ENCODE measurements at places on chromosomes 1 and 21. TPM values are rescaled to one million over a fixed set of nuclear protein-coding genes. Genes with fewer than 3 reads are reported as not detected.

DNA sequence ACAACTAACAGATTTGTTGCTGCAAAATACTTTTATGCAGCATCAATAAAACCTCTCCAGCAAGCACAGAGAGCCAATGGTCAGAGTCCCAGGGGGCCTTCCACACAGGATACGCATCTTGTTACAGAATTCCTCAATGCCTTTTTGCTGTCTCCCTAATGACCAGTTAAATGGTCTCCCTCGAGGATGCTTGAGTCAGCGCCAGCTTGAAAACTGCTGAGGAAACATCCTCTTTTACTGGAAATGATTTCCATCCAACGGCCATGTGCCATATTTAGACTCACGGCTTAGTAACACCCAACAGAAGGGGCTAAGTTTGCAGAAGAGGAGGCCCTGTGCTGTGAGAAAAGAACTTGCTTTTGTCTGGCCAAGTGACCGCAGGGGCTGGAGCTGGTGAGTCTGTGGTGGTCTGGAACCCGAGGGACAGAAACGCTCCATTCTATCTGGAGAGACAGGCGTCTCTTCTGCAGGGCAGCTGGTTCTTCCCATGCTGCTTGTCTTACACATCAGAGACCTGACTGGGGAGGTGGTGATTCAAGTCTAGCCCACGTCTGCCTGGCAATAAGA is 496.4 kb downstream of the SETD4 start:
- no peak for DNase-seq

GRCh38 chr1:236322566-236323409 is 41.0 kb upstream of the ERO1B start:
- DNase-seq, result no peak

DNA sequence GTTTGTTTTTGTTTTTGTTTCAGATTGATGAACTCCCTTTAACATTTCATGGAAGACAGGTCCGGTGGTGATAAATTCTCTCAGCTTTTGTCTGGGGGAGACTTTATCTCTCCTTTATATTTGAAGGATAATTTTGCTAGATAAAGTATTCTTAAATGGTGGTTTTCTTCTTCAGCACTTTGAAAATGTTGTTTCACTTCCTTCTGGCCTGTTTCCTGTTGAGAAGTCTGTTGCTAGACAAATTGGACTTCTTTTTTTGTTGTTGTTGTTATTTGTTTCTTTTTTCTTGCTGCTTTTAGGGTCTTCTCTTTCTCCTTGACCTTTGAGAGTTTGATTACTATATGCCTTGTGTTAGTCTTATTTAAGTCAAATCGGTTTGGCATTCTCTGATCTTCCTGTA is 50.8 kb downstream of the CRP start:
- DNase-seq, result no peak

DNA sequence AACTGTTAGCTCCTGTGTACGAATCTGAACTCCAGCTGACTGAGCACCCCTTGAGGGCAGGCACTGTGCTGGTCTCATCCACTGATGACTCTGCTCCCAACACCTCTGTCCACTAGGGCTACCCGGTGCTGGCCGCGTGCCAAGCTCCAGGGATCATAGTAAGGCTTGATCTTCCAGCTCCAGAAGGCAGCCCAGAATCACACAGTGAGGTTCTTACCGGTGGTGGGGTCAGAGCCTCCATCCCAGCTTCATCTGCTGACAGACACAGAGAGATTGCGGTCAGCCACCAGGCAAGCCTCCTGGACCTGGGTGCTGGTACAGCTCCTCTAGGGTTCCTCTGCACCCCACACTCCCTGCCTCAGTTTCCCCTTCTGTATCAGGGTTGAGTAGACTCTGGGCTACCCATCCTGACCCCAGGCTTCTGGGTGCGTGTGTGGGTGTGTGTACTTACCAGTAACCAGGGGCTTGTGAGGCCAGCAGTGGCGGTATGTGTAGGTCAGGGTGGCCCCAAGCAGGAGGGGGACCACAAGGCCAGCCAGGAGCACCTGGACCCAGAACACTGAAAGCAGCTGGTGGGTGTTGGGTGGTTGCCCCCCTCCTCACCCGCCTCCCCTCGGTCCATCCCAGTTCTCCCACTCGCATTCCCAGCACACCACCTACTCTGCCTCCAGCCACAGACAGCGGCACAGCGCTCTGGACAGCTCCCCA is 3.4 kb downstream of the TNFRSF25 start:
- no peak for DNase-seq

DNA sequence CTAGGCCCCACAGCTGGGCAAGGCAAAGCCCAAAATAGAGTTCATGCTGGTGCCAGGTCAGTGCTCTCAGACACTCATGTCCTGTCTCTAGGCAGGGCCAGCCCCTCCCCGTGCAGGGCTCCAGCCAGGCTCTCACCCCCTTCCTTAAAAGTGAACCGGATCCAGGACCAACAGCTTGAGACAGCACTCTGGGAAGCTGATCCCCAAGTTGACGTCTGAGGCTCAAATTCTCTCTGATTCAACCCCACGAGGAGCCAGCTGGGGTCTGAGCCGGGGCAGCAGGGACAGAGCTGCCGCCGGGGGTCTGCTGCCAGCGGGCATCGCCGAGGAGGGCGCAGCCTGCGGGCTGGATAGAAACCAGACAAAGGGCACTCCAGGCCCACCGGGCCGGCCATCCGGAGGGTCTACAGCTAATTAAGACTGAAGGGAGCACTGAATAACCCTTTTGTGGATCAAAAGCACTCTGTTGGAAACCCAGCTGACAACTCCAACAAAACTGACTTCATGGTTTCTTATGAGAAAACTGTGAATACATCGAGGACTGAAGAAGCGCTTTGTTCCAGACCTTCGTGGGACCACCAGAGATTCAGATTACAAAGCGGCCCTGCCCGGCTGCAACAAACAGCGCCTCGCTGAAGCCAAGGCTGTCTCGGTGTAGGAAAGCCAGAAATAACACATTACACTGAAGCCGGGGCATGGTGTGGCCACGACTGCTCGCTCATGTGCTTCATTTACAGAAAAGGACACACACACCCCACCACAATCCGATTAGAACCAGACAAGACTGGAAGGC is 95.8 kb downstream of the PSMG1 start:
- no peak for DNase-seq

GRCh38 chr1:18998016-18998724 is 41.7 kb upstream of the IFFO2 start:
- DNase-seq, result no peak

DNA sequence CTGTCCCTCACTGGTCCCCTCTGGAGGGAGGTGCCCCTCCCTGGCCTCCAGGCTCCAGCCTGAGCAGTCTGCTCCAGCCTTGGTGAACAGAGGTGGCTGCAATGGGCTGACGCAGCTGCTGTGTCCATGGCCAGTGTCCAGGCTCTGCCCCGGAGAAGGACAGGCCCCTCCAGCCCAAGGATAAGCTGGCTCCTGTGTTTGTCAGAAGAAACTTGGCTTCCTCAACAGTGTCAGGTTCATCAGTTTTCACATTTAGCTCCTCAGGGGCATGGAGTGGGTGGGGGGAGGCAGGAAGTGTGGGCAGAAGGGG is 402.8 kb downstream of the MATN1 start:
- no peak for DNase-seq

GRCh38 chr21:38384238-38384560 is 114.1 kb downstream of the ERG start:
- no peak for DNase-seq

DNA sequence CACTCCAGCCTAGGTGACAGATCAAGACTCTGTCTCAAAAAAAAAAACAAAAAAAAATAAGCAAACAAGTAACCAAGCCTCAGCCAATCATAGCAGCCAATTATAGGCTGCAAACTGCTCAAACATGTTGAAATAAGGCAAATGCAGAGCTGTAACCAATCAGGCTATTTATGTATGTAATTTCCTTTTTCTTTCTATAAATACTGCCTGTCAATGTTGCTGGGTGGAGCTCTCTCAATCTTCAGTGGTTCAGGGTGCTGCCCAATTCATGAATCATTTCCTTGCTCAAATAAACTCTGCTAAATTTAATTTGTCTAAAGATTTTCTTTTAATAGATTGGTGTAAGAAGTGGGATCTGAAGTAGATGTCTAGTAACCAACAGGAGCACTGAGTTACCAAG is 11.6 kb upstream of the CD1D start:
- DNase-seq, result no peak

GRCh38 chr1:48043622-48044021 is 46.4 kb upstream of the TRABD2B start:
- no peak for DNase-seq

DNA sequence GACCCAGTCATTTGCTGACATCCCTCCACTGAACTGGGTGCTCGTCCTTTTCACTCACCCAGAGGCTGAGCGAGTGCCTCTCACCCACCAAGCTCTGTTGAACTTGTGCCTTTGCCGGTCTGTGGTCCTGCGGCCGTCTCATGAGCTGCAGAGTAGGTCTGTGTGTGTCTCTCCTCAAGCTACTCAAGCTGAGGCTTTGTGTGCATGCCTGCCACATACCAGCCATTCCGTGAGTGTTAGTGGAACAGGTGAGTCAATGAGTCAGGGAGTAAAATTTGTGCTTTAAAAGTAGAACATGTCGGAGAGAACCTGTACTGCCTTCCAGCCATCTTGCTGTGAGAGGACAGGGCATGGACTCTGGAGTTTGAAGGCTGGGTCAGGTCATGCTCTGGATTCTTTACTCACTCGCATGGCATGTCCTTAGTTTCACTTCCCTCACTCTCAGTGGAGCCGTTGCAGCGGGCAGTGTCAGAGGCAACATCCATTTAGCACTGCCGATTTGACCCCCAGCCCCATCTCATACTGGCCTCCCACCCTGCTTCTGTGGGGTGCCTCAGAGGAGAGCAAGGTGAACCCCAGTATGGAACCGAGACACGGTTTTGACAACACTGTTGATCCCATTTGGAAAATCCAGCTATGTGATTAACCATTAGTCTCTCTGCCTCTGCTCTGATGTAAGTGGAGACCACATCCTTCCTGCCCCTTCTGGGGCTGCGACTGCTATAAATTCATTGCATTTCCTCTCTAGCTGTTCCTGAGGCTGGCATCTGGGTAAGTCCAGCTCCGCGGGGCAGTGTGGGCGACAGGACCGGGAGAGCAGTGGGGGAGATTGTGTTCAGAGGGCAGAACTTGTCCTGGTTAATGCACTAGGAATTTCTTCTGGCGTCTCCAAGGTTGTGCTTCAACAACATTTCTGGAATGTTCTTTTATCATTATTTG is at the start of gene NLRP3:
NLRP3 (plus strand) TSS at position 751 of the 939 bp plus-strand sequence. CDS start 2,628 bp downstream, outside the sequence.
- DNase-seq, result peak; percentile 45

GRCh38 chr1:237677979-237678378 is 212.7 kb downstream of the ZP4 start:
- no peak for DNase-seq

GRCh38 chr1:212520299-212520698 is 87.6 kb downstream of the NENF start:
- no peak for DNase-seq

DNA sequence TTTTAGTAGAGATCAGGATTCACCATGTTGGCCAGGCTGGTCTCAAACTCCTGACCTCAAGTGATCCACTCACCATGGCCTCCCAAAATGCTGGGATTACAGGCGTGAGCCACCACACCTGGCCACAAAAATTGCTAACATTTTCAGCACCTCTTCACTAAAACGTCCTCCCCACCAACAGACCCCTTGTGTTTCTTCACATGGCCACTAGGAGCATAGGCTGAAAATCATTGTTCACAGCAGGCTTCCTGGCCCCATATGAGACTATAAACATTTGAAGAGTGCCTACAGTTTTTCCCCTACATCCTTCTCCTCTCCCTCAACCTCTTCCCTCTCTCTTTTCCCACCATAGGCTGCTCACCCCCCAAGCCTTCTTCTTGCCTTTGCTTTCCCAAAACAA is 28.0 kb upstream of the SFPQ start:
- peak; percentile 7 for DNase-seq

- no peak for DNase-seq
Measured at GRCh38 chr1:244919320-244920282, 55.3 kb upstream of the HNRNPU start.

- DNase-seq, result no peak
Measured at GRCh38 chr1:93578911-93579825, 102.5 kb downstream of the BCAR3 start.

DNA sequence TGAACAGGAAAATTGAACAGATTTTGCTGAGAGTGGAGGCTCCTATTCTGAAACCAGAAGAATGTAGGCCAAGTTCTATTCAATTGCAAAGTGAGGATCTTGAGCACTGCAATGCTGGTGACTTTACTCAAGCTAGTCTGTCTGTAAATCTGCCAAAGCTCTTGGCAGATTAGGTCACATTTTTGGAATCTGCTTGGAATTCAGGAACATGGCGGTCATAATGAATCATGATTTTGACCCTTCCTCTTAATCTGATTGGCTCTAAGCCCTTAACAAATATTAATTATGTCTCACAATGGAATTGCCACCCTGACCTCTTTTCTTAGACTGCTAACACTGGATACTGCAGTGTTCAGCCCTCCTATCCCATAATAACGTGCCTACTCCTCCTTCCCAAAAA is 7.2 kb upstream of the GNG12 start:
- DNase-seq, result no peak

- no peak for DNase-seq
Measured at GRCh38 chr1:39453603-39454002, 37.8 kb upstream of the BMP8A start.

DNA sequence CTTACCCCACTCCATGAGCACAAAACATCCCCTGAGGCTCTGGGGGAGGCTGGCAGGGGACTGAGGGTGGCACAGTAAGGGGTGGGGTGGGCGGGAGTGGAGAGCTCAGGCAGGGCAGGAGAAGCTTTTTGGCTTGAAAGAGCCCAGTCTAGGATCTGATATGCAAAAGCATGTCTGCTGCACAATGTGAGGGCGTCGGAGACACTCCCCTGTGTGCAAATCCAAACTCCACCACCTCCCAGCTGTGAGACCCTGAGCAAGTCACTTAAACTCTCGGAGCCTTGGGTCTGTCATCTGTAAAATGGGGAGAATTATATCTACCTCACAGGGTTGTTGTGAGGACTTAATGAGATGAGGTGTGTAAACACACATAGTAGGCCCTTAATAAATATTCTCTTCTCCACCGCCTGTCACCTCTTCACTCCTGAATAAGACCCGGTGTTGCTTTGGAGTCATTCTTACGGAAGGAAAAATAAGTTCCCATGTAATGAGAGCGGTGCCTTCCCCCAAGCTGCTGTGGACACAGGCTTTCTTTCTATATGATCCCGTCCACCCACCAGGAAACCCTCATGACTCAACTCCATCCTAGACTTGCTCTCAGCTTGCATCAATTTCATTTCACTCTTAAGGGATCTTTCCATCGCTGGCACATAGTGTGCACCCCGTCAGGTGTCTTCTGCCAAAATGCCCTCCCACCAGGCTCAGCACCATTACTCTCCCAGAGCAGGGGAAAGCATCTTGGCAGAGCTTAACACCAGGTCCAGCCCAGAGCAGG is 12.5 kb downstream of the KCNN3 start:
- DNase-seq, result no peak

GRCh38 chr1:202575918-202576653 is 134.2 kb downstream of the SYT2 start:
- no peak for DNase-seq

Gene SH2D2A
- 186 TPM for total RNA-seq

Gene LRRC38
- not detected for total RNA-seq

Gene CRNN
- total RNA-seq, result not detected

Data from activated naive CD8-positive, alpha-beta T cell treated with anti-CD3 and anti-CD28 coated beads for 36 hours (primary cell).